ENCODE measurements at places on chromosomes 16 and 17. TPM values are rescaled to one million over a fixed set of nuclear protein-coding genes. Genes with fewer than 3 reads are reported as not detected.

Gene UNKL
- 9.8 TPM for total RNA-seq

Gene ASPA
- total RNA-seq = not detected

Gene CNGB1
- not detected for total RNA-seq

Gene TNFSF13
- total RNA-seq = 13.5 TPM

Gene CTF1
- 1.4 TPM for total RNA-seq

Gene RUNDC3A
- 3.3 TPM for total RNA-seq

Gene RABEP2
- total RNA-seq = 44.6 TPM

Gene ARL5C
- total RNA-seq = not detected

Gene NDRG4
- total RNA-seq = 30.1 TPM

Gene SYCE1L
- 3.4 TPM for total RNA-seq

Gene UNC13D
- total RNA-seq = 14.0 TPM

Gene ZACN
- not detected for total RNA-seq

Gene NGFR
- total RNA-seq = 0.04 TPM

Gene ZPBP2
- total RNA-seq = not detected

Gene PMP22
- total RNA-seq = 12.6 TPM
